ENCODE measurements at places on chromosomes 12 and 14.

DNA sequence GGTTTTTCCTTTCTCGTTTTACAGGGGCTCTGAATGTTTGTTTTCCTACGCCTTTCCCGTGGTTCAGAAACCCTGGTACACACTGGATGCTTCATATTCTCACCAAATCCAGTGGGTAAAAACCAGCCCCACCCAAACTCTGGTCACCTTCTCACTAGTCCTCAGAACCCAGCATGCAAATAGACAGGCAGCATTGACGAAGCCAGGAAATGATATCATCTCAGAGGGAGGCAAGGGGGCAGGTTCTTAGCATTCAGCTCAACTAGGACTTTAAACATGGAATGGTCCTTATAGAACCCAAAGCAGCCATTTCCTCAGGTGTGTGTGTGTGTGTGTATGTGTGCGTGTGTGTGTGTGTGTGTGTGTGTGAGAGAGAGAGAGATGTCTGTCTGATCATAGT lies 142.0 kb downstream of the KCNK10 start:
- no peak for DNase-seq

GRCh38 chr12:65505386-65506121 lies 227.1 kb downstream of the MSRB3 start:
- DNase-seq: no peak

GRCh38 chr12:51320311-51320694 lies 3.7 kb downstream of the BIN2 start:
- DNase-seq: no peak

DNA sequence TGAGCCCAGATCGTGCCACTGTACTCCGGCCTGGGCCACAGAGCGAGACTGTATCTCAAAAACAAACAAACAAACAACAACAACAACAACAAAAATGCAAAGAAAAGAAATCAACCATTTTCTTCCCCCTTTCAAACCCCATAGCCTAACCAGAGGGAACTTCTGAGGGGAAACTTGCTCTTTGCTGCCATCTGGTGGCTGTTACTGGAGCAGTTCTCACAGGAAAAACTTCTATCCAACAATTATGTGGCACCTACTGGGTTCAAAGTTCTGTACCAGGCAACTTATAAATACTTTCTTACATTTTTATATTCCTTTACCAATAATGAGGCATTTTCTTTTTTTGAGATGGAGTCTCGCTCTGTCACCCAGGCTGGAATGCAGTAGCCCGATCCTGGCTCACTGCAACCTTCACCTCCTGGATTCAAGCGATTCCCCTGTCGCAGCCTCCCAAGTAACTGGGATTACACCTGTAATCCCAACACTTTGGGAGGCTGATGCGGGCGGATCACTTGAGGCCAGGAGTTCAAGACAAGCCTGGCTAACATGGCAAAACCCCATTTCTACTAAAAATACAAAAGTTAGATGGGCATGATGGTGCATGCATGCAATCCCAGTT lies 50.9 kb upstream of the BICDL1 start:
- DNase-seq: peak; percentile 3

- DNase-seq: no peak
These were observed 42.3 kb downstream of the BCL11B start for GRCh38 chr14:99229654-99230207.

DNA sequence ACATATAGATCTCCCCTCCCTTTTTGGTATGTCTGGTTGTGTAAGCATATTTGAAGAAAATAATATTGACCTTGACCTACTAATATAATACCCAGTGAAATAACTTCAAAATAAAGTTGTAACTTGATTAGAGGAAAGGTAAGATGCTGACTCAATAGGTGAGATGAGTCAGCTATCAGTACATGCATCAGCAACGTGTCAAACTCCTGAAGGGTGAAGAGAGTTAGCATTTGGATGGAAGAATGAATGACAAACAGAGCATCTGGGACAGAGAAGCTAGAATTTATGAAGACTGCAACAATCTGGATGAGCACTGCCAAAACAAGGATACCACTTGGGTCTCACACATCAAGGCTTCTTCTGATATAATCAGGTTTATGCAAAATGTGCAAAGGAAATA lies 74.9 kb downstream of the PPP2R5E start:
- no peak for DNase-seq

GRCh38 chr14:71487449-71487848 lies 444.8 kb upstream of the RGS6 start:
- DNase-seq: no peak

DNA sequence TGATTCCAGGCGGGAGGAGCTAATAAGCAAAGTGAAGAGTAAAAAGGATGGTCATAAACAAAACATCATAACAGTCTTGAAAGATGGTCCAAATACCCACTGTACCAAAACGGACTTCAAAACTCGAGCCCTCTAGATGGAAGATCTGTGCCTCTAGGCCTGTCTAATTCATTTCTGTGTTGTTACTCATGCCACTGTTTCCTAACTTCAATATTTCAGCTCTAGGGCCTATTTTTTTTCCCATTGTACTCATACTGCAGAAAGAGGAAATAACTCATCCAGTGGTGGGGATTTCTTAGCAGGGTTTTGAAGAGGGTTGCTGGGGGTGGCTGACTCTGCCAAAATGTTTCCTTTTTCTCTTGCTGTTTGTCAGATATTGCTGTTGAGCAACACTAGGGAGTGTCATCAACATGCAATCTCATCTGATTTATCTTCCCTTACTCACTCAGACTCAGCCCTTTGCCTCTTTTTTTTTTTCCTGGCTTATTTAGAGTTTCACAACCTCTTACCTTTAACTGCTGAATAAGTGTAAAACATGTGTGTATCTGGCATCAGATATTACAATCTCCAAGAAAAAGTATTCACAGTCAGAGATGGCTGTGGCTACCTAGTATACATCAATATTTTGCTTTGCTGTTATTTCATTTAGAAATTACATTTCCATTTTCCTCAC lies 189.6 kb downstream of the DUSP6 start:
- peak; percentile 33 for DNase-seq

GRCh38 chr12:91717804-91718203 lies 427.8 kb downstream of the BTG1 start:
- no peak for DNase-seq

DNA sequence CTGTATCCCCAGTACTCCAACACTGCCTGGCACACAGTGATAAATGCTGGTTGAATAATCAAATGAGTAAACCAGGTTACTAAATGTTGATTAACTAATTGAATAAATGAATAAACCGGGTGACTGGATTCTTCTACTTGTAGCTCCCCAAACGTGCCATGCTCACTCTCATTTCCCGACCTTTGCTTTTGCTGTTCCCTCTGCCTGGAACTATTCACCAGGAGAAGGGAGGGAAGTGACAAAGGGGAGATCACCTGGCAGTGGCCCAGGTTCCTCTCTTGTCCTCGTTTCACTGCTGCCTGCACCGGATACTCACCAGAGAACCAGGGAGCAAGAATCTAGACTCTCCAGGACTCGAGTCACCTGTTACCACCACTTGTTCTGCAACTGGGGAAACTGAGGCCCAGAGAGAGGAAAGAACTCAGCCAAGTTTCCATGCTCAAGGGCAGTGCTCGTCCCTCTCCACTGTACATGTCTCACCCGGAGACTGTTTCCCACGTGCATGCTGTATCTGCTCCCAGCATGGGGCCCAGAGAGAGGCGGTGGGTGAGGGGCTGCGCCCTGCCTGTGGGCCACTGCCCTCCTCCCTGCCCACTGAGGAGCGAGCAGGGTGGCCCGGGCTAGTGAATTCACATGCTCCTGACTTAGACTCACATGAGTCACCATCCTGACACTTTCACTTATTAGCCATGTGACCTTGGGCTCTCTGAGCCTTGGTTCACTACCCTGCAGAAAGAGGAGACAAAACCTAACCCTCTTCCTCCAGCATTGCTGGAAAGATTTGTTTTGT lies 17.7 kb upstream of the POP5 start:
- DNase-seq: no peak

DNA sequence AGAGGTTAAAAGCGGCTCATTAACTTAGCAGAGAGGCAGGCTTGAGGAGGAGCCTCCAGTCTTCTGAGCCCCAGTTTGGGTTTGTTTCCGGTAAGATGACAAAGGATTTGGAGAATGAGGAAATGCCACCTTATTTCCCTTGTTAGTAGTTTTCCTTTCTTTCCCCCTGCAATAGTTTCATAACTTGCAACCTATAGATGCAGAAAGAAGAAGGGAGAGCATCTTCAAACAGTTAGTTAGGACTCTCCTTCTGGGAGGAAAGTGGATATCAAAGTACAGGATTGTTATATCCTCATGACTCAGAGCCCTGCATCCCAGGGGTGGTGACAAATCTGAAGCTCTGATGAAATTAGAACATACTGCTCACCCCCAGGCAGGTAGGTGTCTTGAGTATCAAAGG lies 180.7 kb upstream of the SLC38A2 start:
- DNase-seq: no peak

- DNase-seq: no peak
These were observed 104.0 kb upstream of the CCND2 start for GRCh38 chr12:4169531-4169930.

DNA sequence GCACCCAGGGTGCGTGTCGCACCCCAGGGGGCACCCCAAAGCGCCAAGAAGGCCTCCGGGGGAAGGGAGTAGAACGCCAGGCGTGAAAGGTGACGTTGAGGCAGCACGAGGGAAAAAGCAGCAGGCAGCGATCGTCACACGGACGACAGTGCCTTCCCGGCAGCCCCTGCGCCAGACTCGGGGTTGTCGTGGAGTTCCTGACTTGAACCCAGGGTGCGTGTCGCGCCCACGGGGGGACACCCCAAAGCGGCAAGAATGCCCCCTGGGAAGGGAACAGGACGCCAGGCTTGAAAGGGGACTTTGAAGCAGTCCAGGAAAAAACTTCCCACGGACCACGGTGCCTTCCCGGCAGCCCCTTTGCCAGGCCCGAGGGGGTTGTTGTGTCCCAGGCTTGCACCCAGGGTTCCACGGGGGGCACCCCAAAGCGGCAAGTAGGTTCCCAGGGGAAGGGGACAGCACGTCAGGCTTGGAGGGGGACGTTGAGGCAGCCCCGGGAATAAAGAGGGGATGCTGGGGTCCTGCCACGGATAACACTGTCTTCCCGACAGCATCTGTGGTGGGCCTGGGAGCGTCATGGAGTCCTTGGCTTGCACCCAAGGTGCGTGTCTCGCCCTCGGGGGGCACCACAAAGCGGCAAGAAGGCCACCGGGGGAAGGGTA lies 159.2 kb upstream of the ALG10B start:
- DNase-seq: no peak

GRCh38 chr14:93959239-93960107 lies 16.9 kb downstream of the ASB2 start:
- DNase-seq: peak; percentile 38

- DNase-seq: no peak
These were observed 28.6 kb downstream of the MAX start for GRCh38 chr14:65073605-65074201.

DNA sequence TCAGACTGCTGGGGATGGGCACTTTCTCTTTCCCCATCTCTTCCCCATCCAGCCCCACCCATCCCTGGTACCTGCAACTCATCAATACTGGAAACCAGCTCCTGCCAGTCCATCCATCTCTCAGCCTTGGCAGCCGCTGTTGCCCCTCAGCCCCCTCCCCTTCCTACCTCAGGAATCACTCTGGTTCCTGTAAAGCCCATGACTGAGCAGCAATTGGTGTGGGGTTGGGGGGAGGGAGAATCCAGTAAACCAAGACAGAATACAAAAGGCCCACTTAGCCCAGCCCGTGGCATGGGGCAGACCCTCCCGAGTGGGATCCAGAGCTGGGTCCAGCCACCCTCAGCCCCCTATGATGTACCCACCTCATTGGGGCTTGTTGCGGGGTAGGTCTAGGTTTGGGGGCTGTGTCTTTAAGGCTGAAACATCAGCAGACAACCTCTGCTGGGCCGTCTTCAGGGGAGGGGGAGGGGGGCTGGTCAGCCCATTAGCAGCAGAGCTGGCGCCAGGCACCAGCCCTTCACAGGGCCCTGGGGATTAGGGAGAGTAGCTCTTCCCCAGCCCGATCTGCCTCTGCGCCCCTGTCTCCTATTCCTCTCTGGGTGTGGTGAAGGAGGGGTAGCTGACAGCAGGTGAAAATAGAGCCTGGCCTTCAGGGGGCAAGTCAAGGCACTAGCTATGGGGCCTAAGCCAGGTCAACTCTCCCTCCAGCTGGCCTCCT lies 702 bp upstream of the PRPH start:
- no peak for DNase-seq

DNA sequence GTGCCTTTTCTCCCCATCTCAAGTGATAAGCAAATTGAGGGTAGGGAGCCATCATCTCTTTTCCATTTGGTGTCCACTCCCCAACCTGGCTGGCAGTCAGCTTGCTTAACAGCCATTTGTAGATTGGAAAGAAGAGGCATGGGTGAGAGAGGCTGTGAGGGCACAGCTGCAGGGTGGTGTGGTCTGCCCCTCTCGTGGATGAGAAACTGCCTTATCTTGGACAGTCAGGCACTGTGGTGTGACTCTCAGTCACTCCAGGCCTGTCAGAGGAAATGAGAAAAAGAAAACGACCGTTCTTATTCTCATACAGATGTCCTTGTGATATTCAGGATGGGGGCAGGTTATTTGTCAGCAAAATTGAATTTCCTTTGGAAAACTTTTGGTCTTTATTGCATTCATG lies 65.1 kb upstream of the SRSF5 start:
- no peak for DNase-seq

DNA sequence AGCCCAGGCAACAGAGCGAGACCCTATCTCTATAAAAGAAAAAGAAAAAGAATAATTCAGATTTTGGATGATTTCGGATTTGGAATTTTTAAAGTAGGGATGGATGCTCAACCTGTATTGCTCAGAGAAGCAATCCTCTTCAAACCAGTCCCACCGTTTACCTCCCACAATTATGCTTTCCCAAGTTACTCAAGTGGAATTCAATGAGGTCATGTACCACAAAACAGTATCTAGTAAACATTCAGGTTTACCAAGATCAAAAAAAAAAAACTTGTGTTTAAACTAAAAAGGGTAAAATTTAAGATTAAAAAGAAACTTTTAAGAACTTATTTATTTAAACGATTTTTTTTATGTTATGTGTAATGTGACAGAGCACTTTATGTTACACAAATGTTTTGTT lies 2.5 kb downstream of the KDM5A start:
- no peak for DNase-seq

DNA sequence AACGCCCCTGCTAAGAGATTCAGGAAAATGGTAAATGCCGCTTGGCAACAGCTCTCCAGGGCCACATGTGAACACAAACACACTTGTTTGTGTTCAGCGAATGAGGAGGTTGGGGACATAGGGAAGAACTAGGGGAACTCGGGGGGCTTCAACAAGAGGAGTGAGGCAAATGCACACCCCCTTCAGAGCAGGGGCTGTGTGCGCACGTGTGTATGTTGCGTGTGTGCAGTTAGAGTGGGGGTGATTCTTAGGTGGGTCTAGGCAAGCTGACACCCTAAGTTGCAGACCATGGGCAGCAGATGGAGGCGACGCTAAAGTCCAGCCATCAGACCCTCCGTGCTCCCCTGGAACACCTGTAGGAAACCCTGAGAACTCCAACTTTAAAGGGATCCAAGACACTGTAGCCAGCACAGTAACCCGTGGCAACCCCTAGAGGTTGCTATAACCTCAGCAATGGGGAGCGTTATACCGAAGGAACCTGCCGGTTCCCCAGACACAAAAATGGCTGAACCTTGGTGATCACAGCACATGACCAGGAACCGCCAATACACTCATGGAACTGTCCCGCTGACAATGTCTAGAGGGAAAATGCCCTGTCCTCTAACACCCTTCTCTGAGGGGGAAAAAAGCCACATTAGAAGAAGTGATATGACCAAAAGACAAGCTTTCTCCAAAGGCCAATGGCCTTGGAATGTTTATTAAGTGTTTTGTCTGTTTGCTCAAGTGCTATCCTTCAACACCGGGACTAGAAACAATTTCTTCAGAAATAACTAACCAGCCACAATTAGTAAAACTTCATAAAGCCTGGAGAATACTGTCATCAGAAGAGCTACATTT lies 86.5 kb upstream of the CEP83 start:
- DNase-seq: no peak

All from GOT3 (cell line).